ENCODE measurements at places on chromosomes 16 and 17.
A peak's percentile ranks its signal among the peaks of the same experiment; 100 is the strongest.

DNA sequence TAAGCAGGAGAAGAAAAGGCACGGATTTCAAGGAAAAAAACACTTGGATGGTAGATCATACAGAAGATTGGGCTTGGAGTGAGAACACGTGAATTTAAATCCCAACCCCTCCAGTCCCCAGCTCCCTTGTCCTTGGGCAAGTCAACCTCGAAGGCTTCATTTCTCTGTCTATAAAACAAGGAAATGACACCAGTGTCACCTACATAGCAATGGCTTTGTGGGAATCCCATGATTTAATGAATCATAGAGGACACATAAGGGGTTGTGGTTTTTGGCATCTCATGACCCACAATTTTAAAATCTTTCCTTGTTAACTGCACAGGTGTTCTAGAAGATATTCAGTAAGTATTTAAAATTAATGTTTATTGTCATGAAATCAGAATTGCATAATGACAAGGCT lies 8.2 kb upstream of the CCL2 start:
- no peak for DNase-seq

- no peak for DNase-seq
Observed at GRCh38 chr17:79433379-79433778, 177.5 kb downstream of the RBFOX3 start.

DNA sequence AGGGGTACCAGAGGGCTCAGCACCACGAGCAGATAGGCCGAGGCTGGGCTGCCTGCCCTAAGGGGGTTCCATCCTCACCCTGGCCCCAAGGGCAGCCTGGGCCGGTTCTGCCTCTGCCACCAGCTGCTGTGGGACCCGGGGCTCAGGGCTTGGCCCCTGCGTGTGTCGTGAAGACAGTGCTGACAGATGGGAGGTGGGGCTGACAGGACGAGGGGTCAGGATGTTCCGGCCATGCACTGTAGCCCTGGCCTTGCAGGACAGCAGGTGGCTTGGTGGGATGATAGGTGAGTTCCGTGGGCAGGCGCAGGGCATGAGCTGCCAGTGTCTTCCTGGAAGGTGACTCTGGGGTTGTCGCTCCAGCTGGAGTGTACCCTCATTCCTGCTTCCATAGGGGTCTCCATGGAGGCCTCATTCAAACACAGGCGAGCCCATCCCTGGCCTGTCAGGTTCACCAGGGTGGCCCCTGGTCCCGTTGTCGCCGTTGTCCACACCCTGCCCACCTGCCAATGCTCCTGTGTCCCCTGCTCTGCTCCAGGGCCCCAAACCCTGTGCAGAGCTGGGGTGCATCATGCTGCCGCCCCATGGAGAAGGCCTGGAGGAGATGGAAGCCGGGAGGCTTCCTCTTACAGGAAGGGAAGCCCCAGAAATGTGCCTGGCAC lies 57.2 kb downstream of the WDR45B start:
- DNase-seq: no peak

GRCh38 chr17:16925461-16926060 lies 46.4 kb downstream of the TNFRSF13B start:
- no peak for DNase-seq

- no peak for DNase-seq
Observed at GRCh38 chr17:49441578-49441977, 26.9 kb upstream of the PHB1 start.

- peak; percentile 98 for DNase-seq
Observed at GRCh38 chr17:44775136-44775837, 16.5 kb downstream of the ADAM11 start.

GRCh38 chr17:42560246-42560645 lies 1.7 kb upstream of the COASY start:
- no peak for DNase-seq

GRCh38 chr16:54216688-54217087 lies 69.9 kb downstream of the IRX3 start:
- DNase-seq: no peak

- no peak for DNase-seq
Observed at GRCh38 chr17:43779145-43780125, 658 bp upstream of the DUSP3 start.

Measured in osteocyte (in vitro differentiated cells).